ENCODE measurements at places on chromosomes 3 and 15.

- no peak for DNase-seq
These were observed 36.3 kb upstream of the FBXL22 start for GRCh38 chr15:63560741-63561448.

DNA sequence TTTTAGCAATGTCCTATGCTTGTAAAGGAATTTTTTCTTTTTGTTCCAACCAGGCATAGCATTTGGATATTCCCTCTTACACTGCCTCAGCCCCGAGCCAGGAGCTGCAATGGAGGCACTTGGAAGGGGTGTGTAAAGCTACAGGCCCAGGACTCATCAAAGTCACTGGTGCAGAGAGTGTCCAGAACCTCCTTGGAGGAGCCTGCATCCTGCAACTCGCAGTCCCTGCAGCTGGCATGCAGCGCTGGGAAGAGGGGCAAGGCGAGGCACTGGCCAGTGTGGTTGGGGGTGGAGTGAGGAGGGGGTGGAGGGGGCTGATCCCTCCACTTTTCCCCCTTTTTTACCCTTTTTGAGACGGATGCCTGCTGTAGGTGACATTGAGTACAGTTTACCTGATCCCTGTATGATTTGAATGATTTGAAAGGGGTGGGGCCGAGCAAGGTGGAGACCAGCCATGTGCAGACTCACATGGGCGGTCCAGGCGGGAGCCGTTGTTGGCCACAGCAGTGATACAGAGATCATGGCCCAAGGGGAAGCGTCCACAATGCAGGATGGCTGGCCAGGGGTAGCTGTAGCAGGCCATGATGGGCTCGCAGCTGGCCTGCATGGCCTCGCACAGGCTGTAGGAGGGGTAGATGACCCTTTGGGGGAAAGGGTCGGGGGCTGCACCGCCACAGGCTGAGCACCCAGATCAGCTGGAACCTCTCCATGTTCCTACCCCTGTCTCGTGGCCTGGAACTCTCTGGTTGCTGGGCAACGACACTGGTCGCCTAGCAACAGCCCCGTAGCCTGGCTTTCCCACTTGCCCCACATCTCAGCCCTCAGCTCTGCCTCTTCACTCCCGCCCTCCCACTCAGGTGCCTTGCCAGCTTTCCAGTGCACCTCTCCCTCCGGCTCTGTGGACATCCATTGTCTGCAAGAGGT, 7.9 kb downstream of the P4HTM start:
- DNase-seq = no peak

DNA sequence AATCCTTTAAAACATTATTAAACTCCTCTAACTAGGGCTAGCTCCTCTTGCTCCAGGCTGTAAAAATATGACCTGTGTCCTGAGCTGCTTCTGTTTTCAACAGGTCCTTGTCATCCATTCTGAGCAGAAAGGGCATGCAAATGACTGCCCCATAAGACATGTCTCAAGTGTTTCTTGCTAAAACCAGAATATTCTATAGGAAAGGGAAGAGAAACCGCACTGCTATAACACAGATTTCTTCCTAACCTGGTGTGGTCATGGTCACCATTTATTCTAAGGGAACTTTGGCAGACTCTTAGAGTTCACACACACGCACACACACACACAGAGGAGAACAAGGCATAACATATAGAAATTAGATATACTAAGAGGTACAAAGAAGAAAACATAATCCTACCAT, 34.2 kb upstream of the B3GNT5 start:
- DNase-seq = no peak

DNA sequence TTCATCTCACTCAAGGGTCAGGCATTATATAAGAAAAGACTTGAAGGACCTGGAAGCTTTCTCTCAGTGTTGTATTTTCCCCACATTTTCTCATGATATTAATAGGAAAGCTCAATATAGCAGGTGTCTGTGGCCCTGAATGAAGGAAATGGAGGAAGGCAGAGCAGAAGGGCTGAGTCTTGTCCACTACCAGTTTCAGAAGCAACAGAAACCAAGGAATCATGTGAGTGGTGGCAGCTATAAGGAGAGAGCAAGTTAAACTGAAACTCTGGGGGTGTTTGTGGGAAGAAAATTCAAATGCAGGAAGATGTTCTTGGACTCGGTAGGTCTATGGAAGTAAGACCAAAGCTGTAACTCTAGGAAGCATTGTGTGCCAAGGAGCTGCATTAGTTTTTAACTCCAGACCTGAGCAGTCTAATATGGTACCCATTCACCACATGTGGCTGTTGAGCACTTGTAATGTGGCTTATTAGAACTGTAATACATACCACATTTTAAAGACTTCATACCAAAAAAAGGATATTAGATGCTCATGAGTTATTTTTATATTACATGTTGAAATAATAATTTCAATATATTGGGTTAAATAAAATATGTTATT, 278.8 kb upstream of the GADL1 start:
- no peak for DNase-seq

- no peak for DNase-seq
These were observed 781.8 kb downstream of the ROBO1 start for GRCh38 chr3:78985981-78986380.

DNA sequence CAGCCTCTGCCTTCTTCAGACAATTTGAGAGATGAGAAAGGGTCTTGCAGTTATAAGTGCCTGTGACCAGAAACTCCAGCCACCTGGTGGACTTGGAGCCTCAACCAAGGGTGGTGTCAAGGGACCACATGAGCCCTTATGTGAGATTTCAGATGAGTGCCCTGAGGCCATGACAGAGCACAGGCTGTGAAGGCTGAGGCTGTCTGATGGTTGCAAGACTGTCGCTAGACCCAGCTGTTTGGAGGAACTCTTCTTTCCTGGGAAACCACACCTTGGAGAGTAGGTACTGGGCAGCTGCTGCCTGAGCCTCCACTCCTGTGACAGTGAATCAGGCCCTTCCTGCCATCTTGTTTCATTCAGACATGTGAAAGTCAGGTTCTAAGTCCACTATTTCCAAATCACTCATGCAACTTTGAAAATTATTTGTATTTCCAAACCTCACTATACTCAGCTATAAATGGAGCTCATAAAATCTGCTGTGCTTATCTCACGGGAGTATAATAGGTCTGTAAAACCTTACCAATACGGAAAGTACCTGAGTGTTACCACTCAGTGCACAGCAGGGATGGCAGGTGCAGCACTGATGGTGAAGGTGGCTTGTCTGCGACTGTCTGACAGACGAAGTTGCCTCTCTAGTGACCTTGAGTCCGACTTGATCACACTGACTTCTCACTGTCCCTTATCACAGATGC, 99.4 kb downstream of the RPL39L start:
- no peak for DNase-seq

GRCh38 chr3:178483704-178484103, 52.5 kb upstream of the KCNMB2 start:
- DNase-seq = no peak

- DNase-seq = no peak
These were observed 39.1 kb downstream of the MYO1E start for GRCh38 chr15:59333401-59334075.

DNA sequence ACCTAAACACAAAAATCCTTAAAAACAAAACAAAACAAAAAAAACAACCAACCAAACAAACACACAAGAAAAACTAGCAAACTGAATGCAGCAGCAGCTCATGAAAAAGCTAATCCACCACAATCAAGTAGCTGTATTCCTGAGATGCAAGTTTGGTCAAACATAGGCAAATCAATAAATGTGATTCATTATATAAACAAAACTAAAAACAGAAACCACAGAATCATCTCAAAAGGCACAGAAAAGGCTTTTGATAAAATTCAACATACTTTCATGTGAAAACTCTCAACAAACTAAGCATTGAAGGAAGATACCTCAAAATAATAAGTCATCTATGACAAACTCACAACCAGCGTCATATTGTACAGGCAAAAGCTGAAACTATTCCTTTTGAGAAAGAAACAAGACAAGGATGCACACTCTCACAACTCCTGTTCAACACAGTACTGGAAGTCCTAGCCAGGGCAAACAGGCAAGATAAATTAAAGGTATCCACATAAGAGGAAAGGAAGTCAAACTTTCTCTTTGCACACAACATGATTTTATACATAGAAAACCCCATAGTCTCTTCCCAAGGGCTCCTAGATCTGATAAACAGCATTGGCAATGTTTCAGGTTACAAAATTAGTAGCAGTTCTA, 495.1 kb upstream of the SGO1 start:
- no peak for DNase-seq

DNA sequence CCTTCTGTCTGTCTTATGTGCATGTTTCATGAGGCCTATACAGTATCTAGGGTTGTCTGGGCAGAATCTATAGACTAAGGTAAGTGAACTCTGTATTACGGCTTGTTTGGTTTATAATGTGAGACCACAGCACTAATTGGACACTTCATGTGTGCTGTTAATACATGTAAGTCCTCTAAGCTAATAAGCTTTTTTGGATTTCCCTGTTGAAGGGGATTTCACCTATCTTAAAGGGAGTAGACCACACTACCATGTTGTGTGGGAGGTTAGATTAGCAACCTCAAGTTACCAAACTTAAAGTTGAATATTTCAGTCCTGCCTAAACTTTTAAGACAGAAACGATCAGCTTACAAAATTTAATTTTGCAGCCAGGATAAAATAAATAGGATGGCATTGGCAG, 189.8 kb upstream of the GOLIM4 start:
- DNase-seq = no peak

DNA sequence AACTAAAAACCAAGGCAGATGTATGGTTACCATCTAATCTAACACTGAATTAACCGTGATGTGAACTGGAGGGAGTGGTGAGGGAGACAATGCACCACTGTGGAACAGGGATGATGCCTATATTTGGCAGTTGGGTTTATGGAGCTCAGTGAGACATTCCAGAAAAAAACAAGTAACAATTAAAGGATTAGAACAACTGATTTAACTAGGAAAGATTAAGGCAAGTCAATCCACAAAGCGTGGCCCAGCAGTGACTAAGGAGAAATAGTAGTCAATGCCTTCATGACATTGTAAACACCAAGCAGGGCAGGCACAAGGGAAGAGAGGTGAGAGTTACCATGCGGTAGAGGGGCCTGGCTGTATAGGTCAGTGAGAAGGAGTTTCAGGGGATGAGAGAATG, 38.1 kb downstream of the CHAC1 start:
- DNase-seq = no peak

DNA sequence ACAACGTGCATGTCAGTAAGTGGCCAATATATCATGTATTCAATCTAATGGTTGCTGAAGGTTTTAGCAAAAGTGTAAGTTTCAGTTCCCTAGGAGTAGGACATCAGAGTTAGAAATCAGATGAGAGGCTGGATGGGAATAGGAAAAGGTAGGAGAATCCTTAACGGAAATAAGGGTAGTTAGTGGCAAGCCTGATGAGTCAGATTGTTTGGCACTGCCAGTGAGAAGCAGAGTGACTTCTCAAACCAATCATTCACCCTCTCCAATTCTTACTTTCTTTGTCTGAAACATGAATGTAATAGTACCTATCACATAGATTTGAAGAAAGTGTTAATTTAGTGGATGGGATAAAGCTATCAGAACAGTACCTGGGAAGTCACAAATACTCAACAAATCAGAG, 894.0 kb downstream of the NTRK3 start:
- no peak for DNase-seq

Data from right kidney (tissue), 9 donors.